ENCODE measurements at places on chromosomes 16 and 17. TPM values are rescaled to one million over a fixed set of nuclear protein-coding genes. Genes with fewer than 3 reads are reported as not detected.
A peak's percentile ranks its signal among the peaks of the same experiment; 100 is the strongest.

The MT1G gene
- 2.7 TPM for total RNA-seq

The KRTAP2-3 gene
- total RNA-seq = not detected

The NECAB2 gene
- 0.39 TPM for total RNA-seq

The ABHD15 gene
- 11.3 TPM for total RNA-seq

The DPEP3 gene
- not detected for total RNA-seq

The SAMD14 gene
- 8.4 TPM for total RNA-seq

The C17orf50 gene
- total RNA-seq = not detected

The C16orf86 gene
- 2.6 TPM for total RNA-seq

GRCh38 chr16:2004795-2005517 is 4.7 kb downstream of the ZNF598 start:
- H3K4me1 ChIP-seq = peaks cover 32% of the 10 kb centered on the region
- no peak overlapping the region for H3K4me3 ChIP-seq
- no peaks in the 10 kb centered on the region for H3K27me3 ChIP-seq
- no peak overlapping the region for H3K27ac ChIP-seq
- no peak for DNase-seq

GRCh38 chr17:77569846-77570564 is 388.5 kb upstream of the TNRC6C start:
- no peak overlapping the region for H3K27ac ChIP-seq
- no peak overlapping the region for H3K4me3 ChIP-seq
- no peaks in the 10 kb centered on the region for H3K36me3 ChIP-seq
- no peak for DNase-seq
- peaks cover 31% of the 10 kb centered on the region for H3K27me3 ChIP-seq
- H3K4me1 ChIP-seq = no peaks in the 10 kb centered on the region

- no peaks in the 10 kb centered on the region for H3K4me1 ChIP-seq
- DNase-seq = no peak
- no peaks in the 10 kb centered on the region for H3K36me3 ChIP-seq
- no peaks in the 10 kb centered on the region for H3K27me3 ChIP-seq
Measured at GRCh38 chr16:51670527-51670926, 519.5 kb upstream of the SALL1 start.

DNA sequence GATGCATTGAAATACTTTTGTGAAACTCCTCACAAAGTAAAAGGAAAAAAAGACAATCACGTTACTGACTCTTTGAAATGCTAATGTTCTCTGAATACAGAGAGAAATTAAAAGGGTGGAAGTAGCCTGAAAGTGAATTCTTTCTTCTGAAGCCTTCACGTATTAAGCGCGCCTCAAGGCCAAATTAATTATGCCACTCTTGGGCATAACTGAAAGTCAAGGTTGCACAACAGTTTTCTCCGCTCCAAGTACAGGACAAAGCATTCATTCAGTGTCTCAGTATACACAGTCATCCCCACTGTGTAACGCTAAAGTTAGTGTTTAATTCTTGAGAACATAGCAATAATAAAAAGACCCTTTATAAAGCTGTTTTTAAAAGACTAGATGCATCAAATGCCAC is 21.5 kb downstream of the PARN start:
- H3K27ac ChIP-seq = no peak overlapping the region
- H3K27me3 ChIP-seq = no peaks in the 10 kb centered on the region
- no peak for DNase-seq
- no peaks in the 10 kb centered on the region for H3K4me1 ChIP-seq
- no peak overlapping the region for H3K4me3 ChIP-seq

- peaks cover 62% of the 10 kb centered on the region for H3K4me1 ChIP-seq
- H3K36me3 ChIP-seq = peaks cover 44% of the 10 kb centered on the region
- no peaks in the 10 kb centered on the region for H3K27me3 ChIP-seq
- no peak for DNase-seq
- H3K4me3 ChIP-seq = no peak overlapping the region
Measured at GRCh38 chr16:19513377-19514053, 8.4 kb downstream of the GDE1 start.

DNA sequence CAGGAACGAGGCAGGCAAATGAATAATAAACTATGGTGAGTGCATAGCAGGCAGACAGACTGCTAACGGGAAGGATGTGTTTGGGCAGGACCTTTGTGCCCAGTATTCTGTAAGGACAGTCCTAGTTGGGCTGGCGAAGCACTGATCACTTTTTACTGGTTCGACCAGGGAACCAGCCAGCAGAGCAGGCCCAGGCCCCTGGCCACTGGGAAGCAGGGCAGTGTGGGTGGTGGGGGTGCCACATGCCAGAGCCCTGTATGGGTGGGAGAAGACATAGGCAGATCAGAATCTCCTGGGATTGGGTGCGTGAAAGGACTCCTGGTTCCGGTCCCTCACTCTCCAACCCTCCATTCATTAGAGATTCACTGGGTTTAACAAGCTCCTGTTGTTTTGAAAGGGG is 4.0 kb upstream of the VAMP2 start:
- DNase-seq = no peak
- peaks cover 20% of the 10 kb centered on the region for H3K4me1 ChIP-seq
- no peaks in the 10 kb centered on the region for H3K36me3 ChIP-seq
- H3K27me3 ChIP-seq = no peaks in the 10 kb centered on the region
- no peak overlapping the region for H3K4me3 ChIP-seq

GRCh38 chr17:22270381-22270780 is 578.1 kb downstream of the KCNJ18 start:
- no peaks in the 10 kb centered on the region for H3K4me1 ChIP-seq
- DNase-seq = no peak
- no peaks in the 10 kb centered on the region for H3K36me3 ChIP-seq
- H3K4me3 ChIP-seq = no peak overlapping the region

GRCh38 chr17:28744972-28745785 is 1.4 kb downstream of the TRAF4 start:
- peak overlapping the region; percentile 69 for H3K4me3 ChIP-seq
- H3K27ac ChIP-seq = peak overlapping the region; percentile 89
- peaks cover 79% of the 10 kb centered on the region for H3K4me1 ChIP-seq
- peaks cover 22% of the 10 kb centered on the region for H3K27me3 ChIP-seq

DNA sequence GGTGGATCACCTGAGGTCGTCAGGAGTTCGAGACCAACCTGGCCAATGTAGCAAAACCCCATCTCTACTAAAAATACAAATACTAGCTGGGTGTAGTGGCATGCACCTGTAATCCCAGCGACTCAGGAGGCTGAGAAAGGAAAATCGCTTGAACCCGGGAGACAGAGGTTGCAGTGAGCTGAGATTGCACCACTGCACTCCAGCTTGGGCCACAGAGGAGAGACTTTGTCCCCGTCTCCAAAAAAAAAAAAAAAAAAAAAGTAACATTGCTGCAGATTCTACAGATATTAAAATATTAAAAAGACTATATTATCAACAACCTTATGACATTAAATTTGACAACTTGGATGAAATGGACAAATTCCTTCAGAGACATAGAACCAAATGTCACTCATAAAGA is 25.7 kb downstream of the MBTD1 start:
- H3K36me3 ChIP-seq = no peaks in the 10 kb centered on the region
- DNase-seq = no peak
- H3K27ac ChIP-seq = no peak overlapping the region
- no peak overlapping the region for H3K4me3 ChIP-seq

DNA sequence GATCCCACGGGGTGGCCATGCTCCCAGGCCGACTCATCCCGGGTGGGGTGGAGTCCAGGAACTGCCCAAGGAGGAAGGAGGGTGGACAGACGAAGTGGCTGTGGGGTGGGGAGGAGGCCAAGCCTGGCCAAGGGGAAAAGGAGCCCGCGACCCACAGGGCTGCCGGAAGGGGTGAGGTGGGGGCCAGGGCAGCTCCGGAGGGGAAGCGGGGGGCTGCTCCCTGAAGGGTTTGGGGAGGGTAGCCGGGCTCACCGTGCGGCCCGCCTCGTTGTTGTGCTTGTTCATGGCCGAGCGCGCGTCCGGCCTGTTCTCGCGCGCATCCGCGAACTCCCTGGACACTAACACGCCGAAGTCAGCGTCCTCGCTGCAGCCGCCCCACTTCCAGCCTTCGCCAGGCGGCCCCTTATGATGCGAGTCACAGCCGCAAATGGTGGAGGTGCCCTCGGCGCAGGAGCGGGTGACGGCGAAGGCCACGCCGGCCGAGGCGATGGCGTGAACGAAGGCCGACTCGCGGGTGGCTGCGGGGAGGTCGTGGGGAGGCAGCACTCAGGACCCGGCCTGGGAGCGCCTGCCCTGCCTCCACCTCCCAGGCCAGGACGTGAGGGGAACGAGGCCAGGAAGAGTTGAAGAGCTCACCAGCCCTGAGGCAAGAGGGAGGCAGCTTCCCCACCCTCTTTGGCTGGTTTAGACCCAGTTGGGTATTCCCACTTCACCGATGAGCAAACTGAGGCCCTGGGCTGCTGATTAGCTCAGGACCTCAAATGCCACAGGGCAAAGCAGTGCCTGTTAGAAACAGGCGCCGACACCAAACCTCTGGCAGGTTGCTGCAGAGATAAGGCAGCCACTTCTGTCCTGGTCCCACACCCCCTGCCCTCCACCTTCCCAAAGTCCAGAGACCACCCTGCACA is 48.7 kb downstream of the WNT3 start:
- peaks cover 35% of the 10 kb centered on the region for H3K4me1 ChIP-seq
- H3K27me3 ChIP-seq = no peaks in the 10 kb centered on the region
- no peak overlapping the region for H3K27ac ChIP-seq
- H3K36me3 ChIP-seq = no peaks in the 10 kb centered on the region

DNA sequence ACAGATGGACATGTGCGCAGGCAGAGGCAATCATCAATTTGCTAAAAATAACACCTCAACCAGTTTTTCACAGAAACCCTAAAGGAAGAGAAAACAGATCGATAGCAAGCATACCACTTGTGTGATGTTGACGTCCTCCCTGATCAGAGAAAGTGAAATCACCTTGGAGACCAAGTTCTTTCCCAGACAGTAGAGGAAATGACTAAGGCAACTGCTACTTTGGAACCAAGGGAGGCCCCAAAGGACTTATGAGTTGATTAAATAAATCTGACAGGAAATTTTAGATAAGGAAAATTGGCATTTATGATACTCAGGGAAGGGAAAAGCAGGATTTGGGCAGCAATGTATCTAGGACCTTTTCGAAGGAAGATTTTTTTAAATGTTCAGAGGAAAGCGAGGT is 267.1 kb upstream of the ASIC2 start:
- no peaks in the 10 kb centered on the region for H3K36me3 ChIP-seq
- no peaks in the 10 kb centered on the region for H3K4me1 ChIP-seq
- H3K27ac ChIP-seq = no peak overlapping the region
- no peaks in the 10 kb centered on the region for H3K27me3 ChIP-seq
- no peak overlapping the region for H3K4me3 ChIP-seq

DNA sequence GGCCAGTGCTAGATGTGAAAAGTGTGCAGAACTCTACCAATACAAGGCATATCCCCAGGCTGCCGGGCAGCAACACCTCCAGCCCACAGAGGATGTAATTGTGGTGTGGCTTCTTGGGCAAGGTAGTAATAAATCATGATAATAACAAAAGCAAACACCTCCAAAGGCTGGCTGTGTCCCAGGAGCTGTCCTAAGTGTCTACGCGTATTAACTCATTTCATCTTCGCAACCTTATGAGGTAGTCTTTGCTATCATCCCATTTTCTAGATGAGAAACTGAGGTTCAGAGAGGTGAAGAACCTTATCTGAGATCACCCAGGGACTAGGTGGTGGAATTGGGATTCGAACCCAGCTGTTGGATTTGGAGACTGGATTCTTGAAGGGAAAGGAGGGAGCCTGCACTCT is 5.3 kb downstream of the PDK2 start:
- no peaks in the 10 kb centered on the region for H3K36me3 ChIP-seq
- no peak for DNase-seq
- H3K27me3 ChIP-seq = no peaks in the 10 kb centered on the region
- H3K4me1 ChIP-seq = peaks cover 22% of the 10 kb centered on the region

DNA sequence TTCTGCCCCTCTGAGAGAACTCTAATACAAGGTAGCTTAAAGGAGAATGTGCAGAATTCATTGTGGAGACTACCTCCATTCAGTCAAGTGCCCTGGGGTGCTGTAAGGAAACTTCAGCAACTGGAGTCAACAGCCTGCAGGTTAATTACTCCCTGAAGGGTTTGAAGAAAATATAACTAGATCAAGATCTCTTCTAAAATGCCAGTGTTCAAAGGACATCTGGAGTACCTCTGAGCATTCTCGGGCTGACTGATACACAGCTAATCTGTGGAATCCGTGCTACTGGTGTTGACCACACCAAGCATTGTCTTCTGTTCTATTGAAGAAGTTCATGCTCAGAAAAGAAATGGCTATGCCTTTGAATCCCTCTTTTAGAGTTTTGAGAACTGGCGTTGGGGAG is 11.5 kb upstream of the ATXN1L start:
- no peak overlapping the region for H3K27ac ChIP-seq
- H3K36me3 ChIP-seq = no peaks in the 10 kb centered on the region
- no peak for DNase-seq

GRCh38 chr16:56769677-56770076 is 39.7 kb downstream of the NUP93 start:
- peaks cover 14% of the 10 kb centered on the region for H3K4me1 ChIP-seq
- no peaks in the 10 kb centered on the region for H3K27me3 ChIP-seq
- DNase-seq = no peak
- no peaks in the 10 kb centered on the region for H3K36me3 ChIP-seq
- no peak overlapping the region for H3K27ac ChIP-seq

- peak overlapping the region; percentile 47 for H3K27ac ChIP-seq
- no peaks in the 10 kb centered on the region for H3K4me1 ChIP-seq
- H3K27me3 ChIP-seq = no peaks in the 10 kb centered on the region
Measured at GRCh38 chr16:78742501-78743283, 643.2 kb downstream of the WWOX start.

- peaks cover 27% of the 10 kb centered on the region for H3K36me3 ChIP-seq
- H3K4me3 ChIP-seq = no peak overlapping the region
- H3K4me1 ChIP-seq = peaks cover 33% of the 10 kb centered on the region
- no peak overlapping the region for H3K27ac ChIP-seq
- no peaks in the 10 kb centered on the region for H3K27me3 ChIP-seq
Measured at GRCh38 chr17:17830269-17830567, 6.6 kb downstream of the SREBF1 start.

GRCh38 chr17:792277-792676 is 10.1 kb downstream of the MRM3 start:
- H3K36me3 ChIP-seq = peaks cover 50% of the 10 kb centered on the region
- peaks cover 13% of the 10 kb centered on the region for H3K4me1 ChIP-seq
- no peaks in the 10 kb centered on the region for H3K27me3 ChIP-seq
- DNase-seq = no peak

GRCh38 chr17:76540381-76541300 is 797 bp downstream of the PRCD start:
- H3K27me3 ChIP-seq = peaks cover 62% of the 10 kb centered on the region
- peak; percentile 95 for DNase-seq
- H3K36me3 ChIP-seq = no peaks in the 10 kb centered on the region
- H3K27ac ChIP-seq = no peak overlapping the region

- no peak for DNase-seq
- no peaks in the 10 kb centered on the region for H3K36me3 ChIP-seq
- H3K27me3 ChIP-seq = no peaks in the 10 kb centered on the region
- H3K27ac ChIP-seq = no peak overlapping the region
- no peak overlapping the region for H3K4me3 ChIP-seq
- no peaks in the 10 kb centered on the region for H3K4me1 ChIP-seq
Measured at GRCh38 chr16:11401161-11402050, 56.1 kb downstream of the RMI2 start.

- H3K4me1 ChIP-seq = no peaks in the 10 kb centered on the region
- H3K36me3 ChIP-seq = no peaks in the 10 kb centered on the region
- H3K27ac ChIP-seq = no peak overlapping the region
- H3K4me3 ChIP-seq = no peak overlapping the region
Measured at GRCh38 chr16:78796221-78796866, 696.9 kb downstream of the WWOX start.

Data from left lung (tissue), 14 donors.